H7 (cell line): ENCODE measurements at places on chromosomes 3 and 15.

DNA sequence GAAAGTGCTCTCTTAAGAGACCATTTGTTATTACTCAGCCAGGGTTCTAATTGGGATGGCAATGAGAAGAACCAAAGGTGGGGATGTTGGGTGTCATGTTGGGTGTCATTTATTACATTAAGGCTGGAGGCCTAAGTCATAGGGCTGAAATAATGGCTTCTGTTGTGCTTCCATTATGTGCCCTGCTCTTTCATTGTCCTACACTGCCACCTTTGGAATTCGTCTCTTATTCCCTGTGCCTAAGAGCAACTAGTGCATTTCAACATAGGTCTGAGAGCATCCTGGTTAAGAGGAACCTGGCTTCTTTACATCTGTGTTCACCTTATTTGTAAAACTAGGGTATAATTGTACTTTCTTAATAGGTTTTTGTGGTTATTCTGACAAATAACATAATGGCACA, 32.2 kb downstream of the RIOX2 start:
- DNase-seq: no peak

DNA sequence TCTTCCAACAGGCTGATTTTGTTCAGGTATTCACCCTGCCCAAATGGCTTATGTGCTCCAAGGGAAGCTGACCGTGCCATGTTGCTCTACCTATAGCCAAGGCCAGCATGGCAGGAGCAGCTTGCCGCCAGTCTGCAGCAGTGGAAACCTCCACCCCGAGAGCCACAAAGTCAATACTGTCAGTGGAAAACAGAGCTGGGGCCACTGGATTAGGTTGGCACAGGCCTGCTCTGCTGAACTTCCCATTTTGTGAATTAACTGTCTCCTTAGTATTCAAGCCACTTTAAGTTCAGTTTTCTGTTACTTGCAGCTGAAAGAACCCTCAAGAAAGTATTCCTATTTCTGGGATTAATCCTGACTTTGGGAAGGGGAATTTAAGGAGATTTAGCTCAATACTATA, 63.8 kb upstream of the XCR1 start:
- DNase-seq: no peak

GRCh38 chr15:64991536-64992135, 1.9 kb upstream of the SPG21 start:
- no peak for DNase-seq

GRCh38 chr3:141255846-141256261, 24.2 kb downstream of the PXYLP1 start:
- peak; percentile 82 for DNase-seq

- no peak for DNase-seq
Measured at GRCh38 chr15:75215107-75216004, 13.7 kb downstream of the C15orf39 start.

GRCh38 chr3:48432411-48433371, 2.8 kb upstream of the PLXNB1 start:
- peak; percentile 84 for DNase-seq

GRCh38 chr15:69543681-69544364, 91.2 kb downstream of the RPLP1 start:
- peak; percentile 50 for DNase-seq

DNA sequence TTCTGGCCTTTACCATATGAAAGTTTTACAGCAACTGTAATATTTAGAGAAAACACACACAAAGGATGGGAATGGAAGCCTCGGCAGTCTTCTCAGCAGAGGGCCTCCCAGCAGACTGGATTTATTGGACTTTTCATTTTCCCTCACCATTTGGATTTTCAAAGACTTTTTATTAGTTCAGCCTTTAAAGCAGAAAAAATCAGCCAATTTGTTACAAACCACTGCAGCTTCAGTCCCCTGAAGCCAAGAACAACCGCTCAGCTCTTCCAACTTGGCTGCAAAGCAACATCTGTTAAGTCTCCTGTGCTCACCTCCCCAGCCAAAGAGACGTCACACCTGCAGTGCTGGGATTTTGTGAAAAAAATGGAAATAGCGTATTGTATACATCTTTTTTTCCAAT, 120.8 kb downstream of the GMPS start:
- no peak for DNase-seq

GRCh38 chr3:69425249-69425648, 39.4 kb upstream of the FRMD4B start:
- peak; percentile 7 for DNase-seq

DNA sequence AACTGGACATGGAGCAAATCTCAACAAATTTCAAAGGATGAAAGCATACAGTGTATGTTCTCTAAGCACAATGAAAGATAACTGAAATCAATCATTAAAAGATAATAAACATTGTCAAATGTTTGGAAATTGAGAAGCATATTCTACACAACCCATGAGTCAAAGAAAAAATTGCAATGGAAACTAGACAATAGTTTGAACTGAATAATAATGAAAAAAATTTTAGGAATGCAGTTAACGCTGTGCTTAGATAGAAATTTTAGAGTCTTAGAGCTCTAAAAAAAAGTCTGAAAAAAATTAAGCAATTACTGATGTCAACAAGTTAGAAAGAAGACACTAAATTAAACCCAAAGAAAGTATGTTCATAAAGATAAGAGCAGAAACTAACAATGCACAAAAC, 15.5 kb downstream of the RABL3 start:
- DNase-seq: no peak

DNA sequence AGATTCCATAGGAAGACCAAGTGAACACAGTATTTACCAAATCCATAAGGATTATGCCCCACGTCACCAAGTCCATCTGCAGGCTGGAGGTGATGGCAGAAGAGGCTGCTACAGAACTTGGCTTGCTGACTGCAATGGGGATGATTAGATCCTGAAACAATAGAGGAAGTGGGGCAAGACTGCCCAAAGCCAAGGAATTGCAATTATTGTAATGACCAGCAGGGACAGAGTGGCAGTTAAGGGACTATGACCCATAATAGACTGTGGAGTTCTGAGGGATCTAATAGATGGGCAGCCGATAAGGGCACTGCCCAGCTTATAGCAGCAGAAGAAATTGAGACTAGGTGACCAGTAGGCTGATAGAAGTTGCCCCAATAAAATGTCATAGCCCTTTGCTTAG, 108.4 kb downstream of the MINAR1 start:
- no peak for DNase-seq

DNA sequence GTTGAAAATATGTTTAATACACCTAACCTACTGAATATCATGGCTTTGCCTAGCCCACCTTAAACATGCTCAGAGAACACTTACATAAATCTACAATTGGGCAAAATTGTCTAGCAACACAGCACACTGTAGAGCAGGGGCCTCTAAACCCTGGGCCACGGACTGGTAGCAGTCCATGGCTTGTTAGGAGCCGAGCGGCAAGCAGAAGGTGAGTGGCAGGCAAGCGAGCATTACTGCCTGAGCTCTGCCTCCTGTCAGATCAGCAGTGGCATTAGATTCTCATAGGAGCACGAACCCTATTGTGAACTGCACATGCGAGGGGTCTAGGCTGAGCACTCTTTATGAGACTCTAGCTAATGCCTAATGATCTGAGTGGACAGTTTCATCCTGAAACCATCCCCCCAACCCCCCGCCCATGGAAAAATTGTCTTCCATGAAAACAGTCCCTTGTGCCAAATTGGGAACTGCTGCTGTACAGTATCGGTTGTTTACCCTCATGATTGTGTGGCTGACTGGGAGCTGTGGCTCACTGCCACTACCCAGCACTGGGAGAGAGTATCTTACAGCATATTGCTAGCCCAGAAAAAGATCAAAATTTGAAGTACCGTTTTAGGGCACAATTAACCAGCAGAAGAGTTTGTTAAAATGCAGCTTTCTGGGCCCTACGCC, 26.1 kb downstream of the CMSS1 start:
- no peak for DNase-seq

DNA sequence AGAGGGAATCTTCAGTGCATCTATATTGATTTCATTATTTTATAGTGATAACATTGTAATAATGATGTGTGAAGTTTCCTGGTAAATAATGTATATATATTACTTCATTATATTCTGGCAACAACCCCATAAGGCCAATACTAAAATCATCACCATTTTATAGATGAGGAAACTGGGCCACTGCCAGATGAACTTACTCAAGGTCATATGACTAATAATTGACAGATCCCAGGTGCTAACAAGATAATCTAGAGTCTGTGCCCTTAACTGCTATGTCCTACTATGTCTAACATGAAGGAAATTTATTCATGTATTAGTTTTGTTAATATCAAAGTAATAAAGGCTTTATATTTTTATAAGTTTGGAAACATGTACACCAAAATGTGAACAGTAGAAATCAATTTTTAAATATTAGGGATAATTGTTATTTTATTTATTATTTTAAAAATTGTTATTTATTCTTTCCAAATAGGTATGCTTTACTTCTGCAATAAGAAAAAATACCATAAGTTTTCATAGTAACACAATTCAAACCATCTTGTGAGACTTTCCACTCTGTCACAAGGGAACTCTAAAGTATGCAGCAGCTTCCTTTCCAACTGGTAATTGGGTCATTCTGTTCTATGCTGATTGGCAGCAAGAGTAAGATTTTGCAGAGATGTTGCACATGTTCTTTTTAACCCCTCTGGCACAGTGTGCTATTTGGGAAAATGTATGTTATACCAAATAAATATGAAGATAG, 90.8 kb upstream of the CMC1 start:
- no peak for DNase-seq

DNA sequence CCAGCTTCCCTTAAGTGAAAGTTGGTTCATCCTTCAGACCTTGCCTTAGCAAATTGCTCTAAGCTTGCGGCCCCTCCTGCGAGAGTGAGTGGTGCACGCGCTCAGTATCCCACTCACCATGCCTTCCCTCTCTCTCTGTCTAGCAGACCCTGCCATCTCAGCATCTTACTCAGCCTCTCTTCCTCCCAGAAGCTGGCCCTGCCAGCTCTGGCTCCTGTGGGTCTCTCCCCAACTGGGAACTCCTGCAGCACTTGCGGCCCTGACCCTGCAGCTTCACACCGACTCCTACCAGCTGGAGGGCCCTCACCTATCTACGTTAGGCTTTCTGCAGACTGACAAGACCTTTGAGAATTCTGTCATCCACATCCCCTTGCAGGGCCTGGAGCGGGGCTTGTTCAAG, 286.1 kb upstream of the TLE3 start:
- no peak for DNase-seq
